ENCODE measurements at places on chromosomes 11 and 22.
A peak's percentile ranks its signal among the peaks of the same experiment; 100 is the strongest.

DNA sequence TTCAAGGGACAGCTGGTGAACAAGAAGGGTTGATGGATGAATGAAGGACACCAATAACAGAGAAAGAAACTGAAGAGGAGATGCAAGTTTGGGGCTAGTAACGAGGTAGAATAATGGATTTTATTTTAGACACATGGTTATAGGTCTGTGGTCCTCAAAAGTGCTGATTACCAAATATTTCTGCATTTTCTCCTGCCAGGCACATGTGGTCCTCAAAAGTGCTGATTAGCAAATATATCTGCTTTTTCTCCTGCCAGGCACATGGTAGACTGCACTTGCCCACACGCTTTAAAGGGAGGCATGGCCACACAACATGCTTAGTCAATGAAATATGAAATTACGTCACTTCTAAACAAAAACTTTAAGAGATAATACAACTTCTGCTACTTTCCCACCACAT, 373.1 kb upstream of the SYN3 start:
- no peak for DNase-seq

- no peak for DNase-seq
Observed at GRCh38 chr11:75717608-75718418, at the start of gene MOGAT2. MOGAT2 (plus strand) TSS chr11:75717838; CDS start chr11:75717889, 51 bp downstream.

DNA sequence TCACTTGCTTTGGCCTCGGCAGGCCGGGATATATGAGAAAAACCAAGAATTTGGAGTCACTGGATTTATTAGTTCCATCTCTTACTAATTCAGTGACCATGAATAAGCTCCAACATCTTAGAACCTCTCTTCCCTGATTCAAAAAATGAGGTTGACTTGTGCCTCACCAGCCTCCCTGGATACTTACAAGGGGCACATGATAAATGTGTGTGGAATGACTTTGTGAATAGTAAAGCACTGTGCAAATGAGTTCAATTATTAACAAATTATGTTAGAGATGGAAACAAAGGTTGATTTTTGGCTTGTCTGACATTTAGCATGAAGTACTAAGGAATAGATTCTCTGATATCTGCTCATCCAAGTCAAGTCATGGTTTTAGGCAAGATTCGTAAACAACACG, 104.1 kb downstream of the TRIM44 start:
- DNase-seq, result no peak

DNA sequence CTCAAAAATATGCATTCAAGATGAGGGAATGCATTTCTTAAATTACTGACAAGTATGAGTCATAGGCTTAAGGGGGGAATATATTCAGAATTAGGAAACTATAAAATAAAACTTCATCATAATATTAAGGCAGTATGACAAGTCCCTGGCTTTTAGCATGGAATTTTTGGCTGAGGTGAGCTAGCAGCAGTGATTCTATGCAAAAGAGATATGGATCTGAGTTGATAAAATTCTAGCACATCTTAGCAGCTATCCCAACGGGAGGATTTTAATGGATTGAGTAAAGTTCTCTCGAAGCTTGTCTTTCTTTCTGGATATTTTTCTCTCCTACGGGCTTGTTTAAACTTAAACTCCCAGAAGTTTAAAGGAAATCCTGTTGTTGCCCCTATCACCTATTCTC, 1.2 kb downstream of the OR51Q1 start:
- no peak for DNase-seq

- DNase-seq, result no peak
Observed at GRCh38 chr11:20926799-20927540, 257.6 kb downstream of the NELL1 start.

DNA sequence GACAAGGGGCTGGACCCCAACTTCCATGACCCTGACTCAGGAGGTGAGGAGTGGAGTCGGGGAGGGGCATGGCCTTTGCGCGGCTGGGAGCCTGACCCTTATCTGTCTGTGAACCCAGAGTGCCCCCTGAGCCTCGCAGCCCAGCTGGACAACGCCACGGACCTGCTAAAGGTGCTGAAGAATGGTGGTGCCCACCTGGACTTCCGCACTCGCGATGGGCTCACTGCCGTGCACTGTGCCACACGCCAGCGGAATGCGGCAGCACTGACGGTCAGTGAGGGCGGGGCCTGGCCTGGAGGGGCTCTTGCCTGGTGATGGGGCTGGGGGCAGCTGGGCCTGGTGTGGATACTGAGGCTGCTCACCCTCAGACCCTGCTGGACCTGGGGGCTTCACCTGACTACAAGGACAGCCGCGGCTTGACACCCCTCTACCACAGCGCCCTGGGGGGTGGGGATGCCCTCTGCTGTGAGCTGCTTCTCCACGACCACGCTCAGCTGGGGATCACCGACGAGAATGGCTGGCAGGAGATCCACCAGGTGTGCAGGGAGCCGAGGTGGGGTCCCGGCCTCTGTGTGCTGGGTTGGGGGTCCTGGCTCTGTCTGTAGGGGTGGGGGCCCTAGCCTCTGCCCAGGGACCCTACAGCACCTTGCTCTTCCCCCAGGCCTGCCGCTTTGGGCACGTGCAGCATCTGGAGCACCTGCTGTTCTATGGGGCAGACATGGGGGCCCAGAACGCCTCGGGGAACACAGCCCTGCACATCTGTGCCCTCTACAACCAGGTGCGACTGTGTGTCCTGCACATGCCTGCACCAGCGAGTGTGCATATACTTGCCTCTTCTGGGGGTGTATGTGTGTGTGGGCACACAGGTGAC, 6.3 kb downstream of the SHANK3 start:
- no peak for DNase-seq

- no peak for DNase-seq
Observed at GRCh38 chr22:26852176-26852575, 194.8 kb downstream of the MIAT start.

- DNase-seq, result peak; percentile 58
Observed at GRCh38 chr11:18313965-18314763, 7.8 kb downstream of the HPS5 start.

DNA sequence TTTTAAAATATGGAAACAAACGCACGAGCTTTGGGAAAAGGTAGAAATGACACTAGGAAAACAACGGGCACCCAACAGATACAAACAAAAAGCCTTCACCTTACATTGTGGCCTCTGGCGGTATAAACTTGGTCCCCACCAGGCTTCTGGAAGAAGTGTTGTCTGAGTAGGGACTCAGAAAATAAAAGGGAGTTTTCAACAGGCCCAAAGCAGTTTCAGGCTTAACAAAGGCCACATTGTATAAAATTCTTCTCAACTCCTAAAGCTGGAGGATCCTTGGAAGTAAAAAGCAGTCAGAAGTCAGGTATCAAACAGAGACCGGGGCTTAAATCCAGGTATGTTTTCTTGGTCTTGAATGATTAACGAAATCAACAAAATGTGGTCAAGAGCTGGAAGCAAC, 61.0 kb downstream of the LARGE1 start:
- DNase-seq, result no peak

- DNase-seq, result peak; percentile 28
Observed at GRCh38 chr11:119371778-119372182, 9.7 kb downstream of the USP2 start.

DNA sequence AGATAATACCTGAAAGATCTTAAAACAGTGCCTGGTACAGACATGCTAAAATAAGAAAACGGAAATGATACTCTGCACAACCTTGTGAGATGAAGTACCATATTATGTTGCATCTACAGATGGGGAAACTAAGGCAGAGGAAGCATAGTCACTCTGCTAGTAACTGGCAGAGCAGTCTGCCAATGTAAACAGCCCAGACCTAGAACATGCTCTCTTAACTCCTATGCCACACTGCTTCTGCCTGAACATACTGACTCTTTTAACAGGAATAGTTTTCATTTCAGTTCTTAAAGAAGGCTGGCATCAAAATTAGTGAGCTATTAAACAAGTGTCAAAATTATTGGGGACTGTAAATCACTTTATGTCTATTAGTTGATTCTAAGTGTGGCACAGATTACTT, 99.9 kb downstream of the CD44 start:
- no peak for DNase-seq

DNA sequence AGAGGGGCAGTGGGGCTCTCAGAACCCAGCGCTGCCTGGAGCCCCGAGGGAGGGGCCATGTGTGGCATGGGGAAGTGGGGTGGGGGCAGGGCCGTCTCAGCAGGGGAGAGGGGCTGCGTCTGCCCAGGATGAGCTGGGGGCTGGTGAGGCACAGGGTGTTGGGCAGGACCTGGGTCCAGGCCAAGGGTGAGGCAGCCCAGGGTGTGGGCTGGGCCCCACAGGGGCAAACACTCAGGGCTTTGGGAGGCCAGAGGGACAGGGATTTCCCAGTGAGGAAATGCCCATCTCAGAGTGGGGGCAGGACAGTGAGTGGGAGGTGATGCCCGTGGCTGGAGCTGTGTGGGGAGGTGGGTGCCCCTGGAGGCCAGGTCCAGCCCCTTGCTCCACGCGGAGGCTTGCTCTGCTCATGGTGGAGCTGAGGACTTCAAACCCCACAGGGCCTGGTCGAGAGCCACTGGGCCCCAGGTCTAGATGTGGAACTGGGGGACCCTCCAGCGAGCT, 5.4 kb downstream of the PLXNB2 start:
- no peak for DNase-seq

DNA sequence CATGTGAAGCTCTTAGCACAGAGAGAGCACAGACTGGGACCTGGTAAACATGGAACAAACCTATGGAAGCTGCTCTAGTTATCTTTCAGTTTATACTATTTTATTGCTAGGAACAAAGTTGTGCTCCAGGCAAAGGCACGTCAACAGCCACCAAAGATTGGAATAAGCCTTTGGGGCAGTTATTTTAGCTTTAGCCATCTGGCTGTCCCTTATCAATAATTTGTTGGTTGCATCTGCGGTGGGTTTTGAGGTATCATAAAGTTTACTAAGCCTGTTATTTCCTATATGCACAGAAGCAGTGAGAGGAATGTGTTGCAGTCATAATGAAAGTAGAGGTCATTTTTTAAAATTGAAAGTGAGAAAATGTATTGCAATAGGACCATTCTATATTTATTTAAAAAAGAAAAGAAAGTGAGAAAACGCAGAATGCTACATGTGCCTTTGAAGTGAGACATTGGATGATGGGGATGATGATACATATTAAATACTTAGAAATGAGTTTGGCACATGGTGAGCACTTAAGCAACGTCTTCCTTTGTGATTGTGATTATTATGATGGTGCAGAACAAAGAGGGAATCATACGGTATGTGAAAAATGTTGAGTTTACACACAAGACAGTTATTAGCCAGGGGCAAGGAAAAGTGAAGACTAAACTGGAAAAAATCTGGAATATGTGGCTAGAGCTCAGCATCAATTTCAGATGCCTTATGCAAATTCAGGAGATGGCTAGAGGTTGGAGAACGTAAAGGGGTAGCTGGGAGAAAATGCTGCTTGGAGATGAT, 58.3 kb downstream of the PRR5L start:
- DNase-seq, result peak; percentile 92

GRCh38 chr11:35178873-35179272, 39.9 kb downstream of the CD44 start:
- peak; percentile 57 for DNase-seq

DNA sequence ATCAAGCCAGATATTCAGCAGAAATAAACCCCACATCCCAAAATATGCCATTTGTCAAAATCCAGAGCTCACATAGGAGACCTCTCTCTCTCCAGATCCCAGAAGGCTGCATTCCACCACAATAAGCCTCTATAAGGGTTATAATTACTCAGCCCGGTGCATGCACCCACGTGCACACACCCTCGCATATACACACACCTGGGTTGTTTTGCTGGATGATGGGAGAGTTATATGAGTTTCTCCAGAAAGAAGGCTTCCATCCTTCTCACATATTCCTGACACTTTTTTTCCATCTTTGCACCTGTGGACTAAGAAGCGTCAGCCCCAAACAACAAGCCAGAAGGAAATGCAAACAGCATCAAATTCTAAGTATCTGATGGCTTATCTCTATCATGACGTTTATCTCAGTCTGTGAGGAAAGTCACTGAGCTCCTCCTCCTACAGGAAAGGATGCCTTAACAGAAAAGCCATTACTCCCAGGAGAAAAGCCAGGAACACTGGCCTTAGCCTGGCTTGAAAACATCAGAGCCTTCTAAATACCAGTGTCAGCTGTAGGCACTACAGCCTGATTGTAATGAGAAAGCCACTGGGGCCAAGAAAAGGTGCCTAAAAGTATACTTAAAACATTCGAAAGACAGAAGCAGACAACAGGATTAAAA, 253.2 kb downstream of the LARGE1 start:
- DNase-seq, result no peak

DNA sequence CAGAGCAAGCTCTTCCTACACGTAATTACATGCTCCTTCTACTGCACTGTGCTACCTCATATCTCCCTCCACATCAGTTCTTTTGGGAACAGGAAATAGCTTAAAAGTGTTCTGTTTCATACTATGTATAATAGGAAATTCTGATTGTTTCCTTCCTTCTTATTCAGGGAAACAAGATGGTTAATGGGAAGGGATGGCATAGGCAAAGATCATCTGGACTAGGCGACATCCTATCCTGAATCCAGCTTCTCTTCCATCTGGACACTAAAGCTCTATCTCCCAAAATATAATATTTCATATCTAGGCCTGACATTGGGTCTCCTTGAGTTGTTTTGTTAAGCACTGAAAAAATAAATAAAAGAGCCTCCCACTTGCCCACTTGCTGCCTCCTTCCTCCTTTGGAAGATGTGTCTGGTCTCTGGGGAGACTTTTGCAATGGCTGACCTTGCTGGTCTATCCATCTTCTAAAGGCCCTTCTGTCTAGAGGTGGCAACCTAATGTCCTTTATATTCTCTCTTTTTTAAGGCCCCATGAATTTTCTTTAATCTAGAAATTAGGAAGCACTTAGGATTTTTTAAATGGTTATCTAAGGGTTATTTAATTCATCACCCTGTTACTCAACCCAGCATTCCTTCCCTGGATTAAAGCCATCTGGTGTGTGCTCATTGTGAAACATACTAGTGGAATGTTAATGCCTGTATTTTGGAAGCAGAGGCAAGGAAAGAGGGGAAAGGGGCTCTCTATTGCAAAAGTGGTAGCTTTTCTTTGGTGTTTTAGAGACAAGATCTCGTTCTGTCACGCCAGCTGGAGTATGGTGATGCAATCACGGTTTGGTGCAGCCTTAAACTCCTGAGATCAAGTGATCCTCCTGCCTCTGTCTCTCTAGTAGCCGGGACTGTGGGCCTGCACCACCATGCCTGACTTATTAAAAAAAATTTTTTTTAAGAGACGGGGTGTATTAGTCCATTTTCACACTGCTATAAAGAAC, 20.6 kb downstream of the CLMP start:
- peak; percentile 94 for DNase-seq

GRCh38 chr11:24070435-24070834, 426.4 kb upstream of the LUZP2 start:
- no peak for DNase-seq

GRCh38 chr11:133545199-133545803, 13.0 kb upstream of the OPCML start:
- DNase-seq, result no peak

- DNase-seq, result no peak
Observed at GRCh38 chr11:41099654-41100053, 359.8 kb downstream of the LRRC4C start.

- no peak for DNase-seq
Observed at GRCh38 chr11:82765466-82766034, 31.9 kb upstream of the FAM181B start.

GRCh38 chr11:128559496-128560103, 27.8 kb downstream of the ETS1 start:
- no peak for DNase-seq

GRCh38 chr22:45845076-45845487, 131.9 kb downstream of the WNT7B start:
- DNase-seq, result no peak

GRCh38 chr11:41613326-41613725, 153.9 kb upstream of the LRRC4C start:
- no peak for DNase-seq

All from ELR (cell line).